ENCODE measurements at places on chromosomes 13 and 19.

GRCh38 chr19:4781801-4782200 is 9.7 kb upstream of the FEM1A start:
- DNase-seq, result no peak

- no peak for DNase-seq
Measured at GRCh38 chr19:54248016-54248601, 5.5 kb upstream of the LILRA6 start.

GRCh38 chr19:50383001-50383851 is 921 bp upstream of the POLD1 start:
- DNase-seq, result no peak

- no peak for DNase-seq
Measured at GRCh38 chr13:26575244-26575643, 17.8 kb downstream of the WASF3 start.

DNA sequence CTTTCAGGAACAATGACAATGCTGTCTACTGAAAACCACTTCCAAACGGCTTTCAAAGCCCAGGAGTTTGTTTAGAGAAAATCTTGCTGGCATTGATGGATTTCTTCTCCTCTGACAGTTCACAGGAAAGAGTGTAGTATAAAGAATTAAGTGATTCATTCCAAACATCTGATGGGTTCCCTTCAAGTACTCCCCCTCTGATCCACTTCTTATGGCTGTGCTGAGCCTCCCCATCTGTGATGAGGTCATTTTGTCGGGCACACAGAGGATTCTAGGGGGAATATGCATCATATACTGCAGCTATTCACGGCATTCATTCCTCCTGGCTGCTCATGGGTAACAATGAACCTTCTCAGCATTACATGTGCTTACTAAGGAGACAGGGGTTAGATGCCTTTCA is 107.9 kb downstream of the RGCC start:
- DNase-seq, result no peak

DNA sequence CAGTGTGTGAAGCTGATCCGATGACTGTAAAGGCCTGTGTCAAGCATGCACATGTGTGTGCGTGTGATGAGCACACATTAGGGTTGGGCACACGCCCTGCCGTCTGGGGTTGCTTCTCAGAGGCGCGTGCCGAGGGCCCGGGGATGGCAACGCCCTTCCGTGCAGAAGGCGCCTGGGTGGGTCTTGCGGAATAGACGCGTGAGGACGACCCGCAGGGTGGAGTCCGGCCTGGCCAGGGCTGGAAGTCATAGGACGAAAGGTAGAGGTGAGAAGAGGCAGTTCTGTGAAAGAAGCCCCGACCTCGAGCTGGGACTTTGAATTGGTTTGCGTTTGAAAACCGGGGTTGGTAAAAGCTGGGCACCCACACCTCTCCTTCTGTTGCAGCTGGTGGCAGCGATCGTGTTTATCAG is 35.7 kb downstream of the TMEM255B start:
- no peak for DNase-seq

GRCh38 chr13:21232196-21232595 is 55.7 kb downstream of the MRPL57 start:
- no peak for DNase-seq

DNA sequence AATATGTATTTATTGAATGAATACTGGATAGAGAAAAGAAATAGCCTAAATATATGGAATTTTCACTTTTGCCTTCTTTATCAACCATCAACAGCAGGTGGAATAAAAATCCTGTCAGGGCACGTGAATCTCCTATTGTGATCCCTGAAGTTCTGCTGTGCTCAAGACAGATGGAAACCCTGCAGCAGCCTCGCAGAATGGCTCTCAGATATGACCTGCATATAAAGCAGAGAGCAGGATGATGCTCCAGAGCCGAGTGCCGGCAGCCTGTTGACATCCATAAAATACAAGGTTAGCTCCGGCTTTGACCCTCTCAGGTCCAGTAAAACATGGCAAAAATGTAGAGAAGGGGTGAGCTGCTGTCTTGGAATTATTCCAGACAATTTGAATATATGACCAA is 659.3 kb downstream of the DIAPH3 start:
- no peak for DNase-seq

DNA sequence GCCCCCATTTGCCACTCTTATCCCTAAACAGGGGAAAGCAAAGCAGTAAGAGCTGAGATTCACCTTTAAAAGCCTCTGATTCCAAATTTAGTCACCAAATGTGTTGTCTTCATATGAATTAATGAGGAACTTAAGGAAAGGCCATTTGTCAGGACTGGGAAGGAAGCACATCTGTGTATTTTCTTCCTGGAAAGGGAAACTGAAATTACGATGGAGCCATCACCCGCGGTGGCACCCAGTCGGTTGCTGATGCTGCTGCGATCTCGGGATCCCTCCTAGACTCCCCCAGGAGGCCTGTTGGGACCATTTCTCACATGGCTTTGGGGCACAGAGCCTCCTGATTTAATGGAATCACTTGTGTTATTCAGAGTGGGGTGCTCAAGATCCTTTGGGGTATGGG is 7.4 kb upstream of the IL4I1 start:
- no peak for DNase-seq

- DNase-seq, result no peak
Measured at GRCh38 chr13:97256343-97256783, 34.2 kb downstream of the MBNL2 start.

- DNase-seq, result no peak
Measured at GRCh38 chr13:37070956-37071355, 11.5 kb upstream of the SUPT20H start.

GRCh38 chr13:59494151-59494550 is 669.6 kb downstream of the DIAPH3 start:
- no peak for DNase-seq

DNA sequence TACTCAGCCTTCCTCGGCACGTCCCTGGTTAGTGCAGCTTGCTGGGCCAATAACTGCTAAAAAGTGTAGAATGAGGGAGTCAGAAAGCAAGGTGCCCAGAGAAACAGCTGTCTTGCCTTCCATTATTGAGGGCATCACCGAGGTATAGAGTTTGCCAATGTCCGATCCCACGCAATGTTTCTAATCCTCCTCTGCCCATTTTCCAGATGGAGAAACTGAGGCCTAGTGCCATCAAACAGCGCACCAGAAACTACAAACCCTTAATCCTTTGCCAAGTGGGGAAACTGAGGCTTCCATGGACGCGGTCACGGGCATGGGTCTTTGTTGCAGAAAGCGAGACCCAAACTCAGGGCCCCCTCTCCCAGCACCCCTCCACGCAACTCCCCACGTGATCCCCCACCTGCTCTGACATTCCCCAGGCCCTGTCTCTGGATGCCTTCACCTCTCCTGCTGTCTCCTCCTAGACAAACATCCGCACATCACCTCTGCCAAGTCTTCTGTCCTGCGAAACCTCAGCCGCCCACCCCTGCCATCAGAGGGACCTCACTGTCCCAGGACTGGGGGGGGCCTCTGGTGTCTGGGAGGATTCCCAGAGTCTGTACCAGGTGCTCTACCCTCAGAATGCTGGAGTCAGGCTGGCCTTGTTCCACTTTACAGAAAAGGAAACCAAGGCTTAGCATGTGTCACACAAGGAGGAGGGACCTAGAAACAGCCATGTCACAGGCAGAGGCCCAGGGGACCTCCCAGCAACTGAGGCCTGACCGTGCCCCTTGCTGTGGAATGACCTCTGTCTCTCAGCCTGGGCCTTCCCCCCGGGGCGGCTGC is 930 bp upstream of the PDE4C start:
- no peak for DNase-seq

DNA sequence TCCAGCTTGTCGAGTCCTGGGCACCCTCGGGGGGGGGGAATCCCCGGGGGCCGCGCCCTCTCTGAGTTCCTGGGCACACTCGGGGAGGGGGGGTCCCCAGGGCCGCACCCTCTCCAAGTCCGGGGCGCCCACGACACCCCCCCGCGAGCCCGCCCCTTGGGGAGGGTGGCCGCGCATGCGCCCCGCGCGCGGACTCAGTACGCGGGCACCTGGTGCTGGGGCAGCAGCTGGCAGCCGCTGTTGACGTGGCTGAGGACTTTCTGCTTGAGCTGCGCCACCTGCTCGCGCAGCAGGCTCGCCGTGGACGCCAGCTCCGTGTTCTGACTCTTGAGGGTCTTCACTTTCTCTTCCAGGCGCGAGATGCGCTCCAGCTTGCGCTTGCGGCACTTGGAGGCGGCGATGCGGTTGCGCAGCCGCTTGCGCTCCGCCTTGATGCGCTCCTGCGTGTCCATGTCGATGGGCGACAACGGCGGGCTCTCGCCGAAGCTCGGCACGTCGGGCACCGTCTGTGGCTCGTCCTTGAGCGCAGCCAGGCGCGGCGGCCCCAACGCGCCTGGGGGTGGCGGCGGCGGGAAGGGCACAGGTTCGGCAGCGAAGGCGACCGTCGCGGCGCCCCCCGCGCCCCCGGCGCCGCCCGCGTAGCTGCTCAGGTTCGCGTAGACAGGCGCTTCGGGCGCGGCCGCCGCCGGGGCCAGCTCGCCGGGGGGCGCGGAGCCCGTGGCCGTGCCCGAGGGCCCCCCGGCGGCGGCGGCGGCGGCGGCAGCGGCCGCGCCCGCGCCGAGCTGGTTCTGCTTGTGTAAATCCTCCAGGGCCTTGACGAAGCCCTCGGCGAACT is 958 bp downstream of the JUND start:
- peak; percentile 75 for DNase-seq

DNA sequence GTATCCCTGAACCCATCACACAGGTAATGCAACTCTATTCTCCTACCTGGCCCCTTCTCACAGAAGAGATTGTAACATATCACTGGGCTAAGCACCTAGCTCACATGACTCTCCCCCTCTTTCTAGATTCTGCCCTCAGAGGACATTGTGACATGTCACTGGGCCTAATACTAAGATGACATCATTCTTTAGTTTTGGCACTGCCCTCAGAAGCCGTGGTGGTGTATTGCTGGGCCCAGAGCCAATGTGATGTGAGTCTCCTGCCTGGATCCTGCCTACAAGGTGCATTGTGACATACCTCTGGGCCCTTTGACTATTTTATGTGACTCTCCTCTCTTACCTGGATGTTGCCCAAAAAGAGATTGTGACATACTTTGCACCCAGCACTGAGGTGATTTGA is 21.4 kb upstream of the ZNF730 start:
- no peak for DNase-seq

GRCh38 chr19:17968362-17968761 is 1.5 kb downstream of the KCNN1 start:
- no peak for DNase-seq

- DNase-seq, result no peak
Measured at GRCh38 chr19:8251025-8251472, 41.9 kb downstream of the CERS4 start.

- no peak for DNase-seq
Measured at GRCh38 chr13:36131222-36131930, at the start of gene DCLK1. Gene DCLK1, minus strand, starts transcription at chr13:36131382.

- no peak for DNase-seq
Measured at GRCh38 chr19:41476583-41476982, 33.6 kb downstream of the ERICH4 start.
